Ascending aorta (tissue), 2 donors: ENCODE measurements at places on chromosomes 5 and 9. TPM values are rescaled to one million over a fixed set of nuclear protein-coding genes. Genes with fewer than 3 reads are reported as not detected.

Gene RGS7BP
- 9.2 TPM for total RNA-seq

DNA sequence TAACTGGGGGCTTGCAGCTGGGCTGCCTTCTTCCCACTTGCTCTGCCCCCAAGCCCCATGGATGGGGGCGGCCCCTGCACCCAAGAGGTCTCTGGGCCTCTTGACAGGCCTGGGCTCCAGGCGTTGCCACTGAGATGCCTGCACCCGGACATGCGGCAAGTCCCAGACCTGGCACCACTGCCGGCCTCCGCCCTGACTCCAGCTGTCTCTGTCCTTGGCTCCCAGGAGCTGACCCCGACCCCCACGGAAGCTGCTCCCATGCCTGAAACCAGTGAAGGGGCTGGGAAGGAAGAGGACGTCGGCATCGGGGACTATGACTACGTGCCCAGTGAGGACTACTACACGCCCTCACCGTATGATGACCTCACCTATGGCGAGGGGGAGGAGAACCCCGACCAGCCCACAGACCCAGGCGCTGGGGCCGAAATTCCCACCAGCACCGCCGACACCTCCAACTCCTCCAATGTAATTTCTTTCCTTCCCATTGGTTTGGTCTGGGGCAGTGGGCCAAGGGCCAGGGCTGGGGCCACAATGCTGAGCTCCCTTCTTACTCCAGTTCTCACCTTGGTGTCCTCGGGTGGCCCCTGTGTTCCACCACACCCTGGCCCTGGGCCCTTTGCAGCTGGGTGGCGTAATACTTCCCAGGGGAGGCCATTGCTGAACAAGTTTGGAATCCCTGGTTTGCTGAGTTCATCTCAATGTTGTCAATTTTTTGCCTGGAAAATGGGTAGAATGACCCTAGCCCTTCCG is 88.6 kb downstream of the COL5A1 start:
- DNase-seq, result no peak
- no peaks in the 10 kb centered on the region for H3K27me3 ChIP-seq
- H3K27ac ChIP-seq, result no peak overlapping the region
- no peak overlapping the region for H3K4me3 ChIP-seq

- H3K4me1 ChIP-seq, result no peaks in the 10 kb centered on the region
- no peak overlapping the region for H3K4me3 ChIP-seq
- H3K27me3 ChIP-seq, result no peaks in the 10 kb centered on the region
- H3K27ac ChIP-seq, result no peak overlapping the region
- no peak for DNase-seq
- H3K36me3 ChIP-seq, result no peaks in the 10 kb centered on the region
Observed at GRCh38 chr9:126062158-126062886, 264.3 kb upstream of the MVB12B start.

DNA sequence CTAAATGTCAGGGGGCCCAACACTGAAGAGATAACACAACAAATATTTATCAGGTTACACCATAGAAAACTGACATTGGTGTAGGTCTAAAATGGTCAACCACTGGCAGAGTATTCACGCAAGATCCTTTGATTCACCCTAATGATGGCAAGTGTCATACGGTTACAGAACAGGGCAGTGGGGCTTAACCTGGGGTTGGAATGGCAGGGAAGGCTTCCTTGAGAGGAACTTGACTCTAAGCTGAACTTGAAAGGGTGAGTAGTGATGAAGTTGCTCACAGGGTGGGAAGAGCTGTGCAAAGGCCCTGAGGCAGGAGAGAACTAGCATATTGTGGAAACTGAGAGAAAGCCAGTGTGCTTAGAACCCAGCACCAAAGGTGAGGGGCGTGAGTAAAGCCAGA is 97.1 kb upstream of the MVB12B start:
- no peaks in the 10 kb centered on the region for H3K4me1 ChIP-seq
- no peak for DNase-seq
- H3K27ac ChIP-seq, result no peak overlapping the region
- no peaks in the 10 kb centered on the region for H3K27me3 ChIP-seq

- H3K36me3 ChIP-seq, result no peaks in the 10 kb centered on the region
- no peaks in the 10 kb centered on the region for H3K27me3 ChIP-seq
- no peak for DNase-seq
Observed at GRCh38 chr5:148381906-148382305, 1.9 kb upstream of the FBXO38 start.

Gene SUSD3
- total RNA-seq, result not detected
